Naive thymus-derived CD8-positive, alpha-beta T cell (primary cell): ENCODE measurements at places on chromosomes 11 and 22. TPM values are rescaled to one million over a fixed set of nuclear protein-coding genes. Genes with fewer than 3 reads are reported as not detected.

The CABP7 gene
- 0.06 TPM for polyA plus RNA-seq

The BACE1 gene
- 0.41 TPM for polyA plus RNA-seq

The PAMR1 gene
- not detected for polyA plus RNA-seq

DNA sequence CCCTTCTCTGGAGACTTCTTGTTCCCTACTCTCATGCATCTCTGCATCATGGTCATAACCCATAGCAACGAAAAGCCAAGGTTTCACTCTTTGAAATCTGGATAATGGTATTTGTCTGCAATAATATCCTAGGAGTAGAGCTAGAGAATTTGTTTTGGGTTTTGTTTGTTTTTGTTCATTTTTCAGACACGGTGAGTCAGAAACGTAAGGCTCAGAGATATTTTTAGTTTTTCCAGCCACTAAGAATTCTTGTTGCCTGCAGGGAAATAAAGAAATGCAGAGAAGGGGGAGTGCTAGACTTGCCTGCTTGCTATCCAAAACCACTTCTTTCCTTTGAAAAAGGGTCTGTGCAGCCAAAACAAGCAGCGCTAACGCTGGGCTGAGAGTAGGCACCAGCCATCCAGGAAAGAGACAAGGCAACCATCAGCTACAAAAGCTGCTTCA, 26.0 kb downstream of the POU2AF3 start:
- H3K27ac ChIP-seq, result no peak overlapping the region
- H3K36me3 ChIP-seq, result no peaks in the 10 kb centered on the region
- no peak for DNase-seq
- H3K4me3 ChIP-seq, result no peak overlapping the region
- H3K4me1 ChIP-seq, result no peaks in the 10 kb centered on the region
- H3K27me3 ChIP-seq, result no peaks in the 10 kb centered on the region

The DRICH1 gene
- polyA plus RNA-seq, result not detected
